ENCODE measurements at places on chromosomes 3 and 15.

DNA sequence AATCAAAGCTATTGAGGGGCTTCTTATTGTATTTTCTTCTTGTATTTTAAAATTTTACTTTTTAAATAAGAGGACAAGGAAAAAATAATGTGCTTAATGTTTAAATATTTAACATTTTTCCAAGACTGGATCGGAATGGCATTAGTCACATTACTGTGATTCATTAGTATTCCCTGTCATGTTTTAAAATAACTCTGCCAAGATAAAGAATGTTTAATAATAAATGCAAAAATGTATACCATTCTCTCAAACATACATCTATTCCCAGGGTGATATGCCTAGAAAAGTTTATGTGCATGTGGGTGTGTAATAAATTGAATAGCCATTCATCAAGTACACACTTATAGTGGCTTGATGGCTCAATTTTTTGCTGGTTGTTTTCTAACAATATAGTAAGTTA is 936.1 kb downstream of the PLOD2 start:
- no peak for DNase-seq

DNA sequence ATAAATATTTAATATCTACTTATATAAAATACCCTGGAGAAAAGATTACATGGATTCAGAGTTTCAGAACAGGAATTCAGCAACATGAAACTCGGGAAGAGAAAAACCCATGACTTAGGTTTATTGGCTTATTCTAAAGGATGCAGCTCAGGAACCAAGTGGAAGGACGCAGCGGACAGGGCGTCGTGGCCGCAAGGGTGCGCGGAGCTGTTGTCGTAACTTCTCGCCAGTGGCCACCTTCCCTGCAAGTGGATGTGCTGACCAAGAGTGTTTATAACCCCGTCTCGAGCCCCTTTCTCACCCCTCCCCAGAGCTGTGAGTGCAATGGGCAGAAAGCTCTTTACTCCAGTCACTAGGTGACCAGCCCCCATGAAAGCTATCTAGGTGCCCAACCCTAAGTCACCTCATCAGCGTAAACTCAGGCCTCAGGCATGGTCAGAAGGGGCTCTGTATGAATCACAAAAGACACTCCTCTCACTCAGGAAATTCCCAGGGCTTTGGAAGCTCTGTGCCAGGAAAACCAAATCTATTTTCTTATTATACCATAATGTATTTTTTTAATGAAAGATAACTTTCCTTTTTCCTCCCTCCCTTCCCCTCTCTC is 77.3 kb downstream of the CHRNA7 start:
- no peak for DNase-seq

DNA sequence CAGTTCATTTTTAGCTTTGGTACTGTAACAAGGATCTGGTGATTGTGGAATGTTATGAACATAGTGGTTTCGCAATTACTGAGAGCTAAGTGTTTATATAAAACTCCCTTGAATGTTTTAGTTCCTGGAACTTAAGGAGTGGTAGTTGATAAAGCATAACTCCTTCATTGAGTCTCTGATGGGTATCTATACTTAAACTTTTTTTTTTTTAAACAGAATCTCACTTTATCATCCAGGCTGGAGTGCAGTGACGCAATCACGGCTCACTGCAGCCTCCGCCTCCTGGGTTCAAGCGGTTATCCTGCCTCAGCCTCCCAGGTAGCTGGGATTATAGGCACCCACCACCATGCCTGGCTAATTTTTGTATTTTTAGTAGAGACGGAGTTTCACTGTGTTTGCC is 11.3 kb downstream of the PRKCI start:
- DNase-seq = no peak

GRCh38 chr3:106276151-106276550 is 407.3 kb upstream of the CBLB start:
- no peak for DNase-seq

- DNase-seq = no peak
Measured at GRCh38 chr3:30586806-30587486, 19.5 kb upstream of the TGFBR2 start.

DNA sequence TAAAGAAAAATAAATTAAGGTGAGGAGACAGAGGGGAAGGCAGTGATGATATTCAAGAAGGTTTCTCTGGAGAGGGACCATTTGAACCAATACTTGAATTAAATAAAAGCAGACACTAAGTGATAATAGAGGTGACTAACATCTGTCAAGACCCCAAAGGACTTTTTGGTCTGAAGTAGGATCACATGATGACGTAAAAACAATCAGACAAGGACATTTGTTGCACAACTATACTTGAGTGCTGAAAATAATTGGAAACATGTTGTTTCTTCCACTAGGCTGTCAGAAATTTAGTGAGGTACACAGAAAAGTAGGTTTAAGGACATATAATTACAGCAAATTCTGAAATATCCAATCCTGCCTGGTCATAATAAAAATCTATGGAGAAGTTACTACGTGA is 179.5 kb downstream of the WNT5A start:
- DNase-seq = no peak

- DNase-seq = no peak
Measured at GRCh38 chr15:78055919-78056713, 21.4 kb downstream of the TBC1D2B start.

DNA sequence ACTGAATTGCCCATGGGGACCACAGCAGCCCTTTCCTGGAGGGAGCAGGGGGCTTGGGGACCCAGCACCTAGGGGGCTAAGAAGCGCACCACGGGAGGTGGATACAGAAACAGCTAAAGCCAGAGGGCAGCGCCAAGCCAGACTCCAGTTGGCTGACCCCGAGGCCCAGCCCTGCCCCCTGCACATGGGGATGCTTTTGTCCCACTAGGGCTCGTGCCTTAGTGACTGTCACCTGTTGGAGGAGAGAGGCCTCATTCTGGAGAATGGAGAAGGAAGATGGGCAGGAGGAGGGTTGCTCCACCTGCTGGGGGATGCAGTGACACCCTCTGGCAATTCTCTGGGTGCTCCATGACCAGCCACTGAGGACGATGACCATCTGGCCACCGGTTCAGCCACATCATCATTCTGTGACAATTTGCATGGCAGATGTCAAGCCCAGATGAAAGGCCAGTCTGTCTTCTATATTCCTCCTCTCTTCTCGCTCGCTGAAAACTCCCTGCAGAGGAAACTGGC is 167.8 kb upstream of the TLE3 start:
- no peak for DNase-seq

GRCh38 chr15:68415501-68416157 is 16.3 kb downstream of the ITGA11 start:
- DNase-seq = no peak

GRCh38 chr15:76024021-76024768 is 12.0 kb upstream of the NRG4 start:
- DNase-seq = no peak

DNA sequence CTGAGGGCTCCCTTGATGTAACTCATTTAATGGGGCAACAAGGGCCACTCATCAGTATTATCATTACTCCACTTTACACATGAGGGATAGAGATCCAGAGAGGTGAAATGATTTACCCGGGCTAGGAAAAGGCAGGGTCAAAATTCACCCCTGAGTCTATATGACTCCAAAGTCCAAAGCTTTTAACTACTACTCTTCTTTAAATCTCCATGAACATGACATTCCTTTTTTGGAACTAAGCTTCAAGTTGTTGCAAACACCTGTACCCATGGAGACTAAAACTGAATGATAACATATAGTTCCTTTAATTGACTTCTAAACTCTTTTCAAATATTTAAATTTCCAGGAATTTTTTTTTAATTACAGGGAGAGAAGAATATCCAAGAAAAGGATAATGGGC is 292.9 kb upstream of the GADL1 start:
- no peak for DNase-seq

DNA sequence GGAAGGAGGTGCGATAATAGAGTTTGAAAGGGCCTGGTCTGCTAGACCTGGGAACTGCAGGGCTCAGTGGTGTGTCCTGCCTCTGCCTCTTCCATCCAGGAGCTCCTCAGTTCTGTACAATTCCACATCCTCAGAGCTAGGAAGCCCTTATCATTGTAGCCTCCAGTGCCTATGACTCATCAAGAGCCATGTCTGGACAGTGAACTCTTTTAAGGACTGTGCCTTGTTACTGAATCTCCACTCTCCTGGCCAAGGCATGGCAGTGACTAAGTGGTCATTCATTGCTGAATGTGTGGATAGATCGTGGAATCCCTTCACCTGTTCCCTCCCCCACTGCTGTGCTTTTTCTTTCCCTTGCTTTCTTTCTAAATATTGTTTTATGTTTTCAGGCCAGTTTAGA is 2.9 kb downstream of the TIMP4 start:
- DNase-seq = no peak

- no peak for DNase-seq
Measured at GRCh38 chr15:48602358-48603122, 43.0 kb downstream of the FBN1 start.

- DNase-seq = no peak
Measured at GRCh38 chr15:43370310-43370974, 401 bp downstream of the ZSCAN29 start.

DNA sequence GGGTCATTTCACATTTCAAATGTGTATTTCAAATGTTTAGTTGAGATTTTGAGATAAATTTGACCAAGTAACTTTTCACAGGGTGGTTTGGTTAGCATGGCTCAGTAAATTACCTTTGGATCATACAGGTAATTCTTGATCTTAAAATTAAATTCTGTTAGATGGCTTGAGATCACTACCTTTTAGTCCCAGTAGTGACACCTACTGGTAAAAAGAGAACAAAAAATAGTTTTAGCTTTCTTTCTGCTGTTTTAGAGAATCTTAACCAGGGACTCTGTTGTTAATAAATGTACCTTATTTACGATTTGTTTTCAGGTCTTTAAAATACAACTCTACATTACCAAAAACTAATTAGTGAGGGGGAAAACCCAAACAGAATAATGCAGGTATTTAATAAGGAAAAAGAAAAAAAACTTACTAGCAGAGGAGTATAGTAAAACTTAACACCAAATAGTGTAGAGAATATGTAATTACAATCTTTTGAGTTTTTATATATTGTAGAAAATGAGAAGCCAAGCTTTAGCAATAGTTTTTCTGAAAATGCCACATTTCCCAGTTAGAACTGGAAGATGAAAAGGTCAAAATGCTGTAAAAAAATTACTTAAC is 620.3 kb upstream of the AGTR1 start:
- DNase-seq = no peak

DNA sequence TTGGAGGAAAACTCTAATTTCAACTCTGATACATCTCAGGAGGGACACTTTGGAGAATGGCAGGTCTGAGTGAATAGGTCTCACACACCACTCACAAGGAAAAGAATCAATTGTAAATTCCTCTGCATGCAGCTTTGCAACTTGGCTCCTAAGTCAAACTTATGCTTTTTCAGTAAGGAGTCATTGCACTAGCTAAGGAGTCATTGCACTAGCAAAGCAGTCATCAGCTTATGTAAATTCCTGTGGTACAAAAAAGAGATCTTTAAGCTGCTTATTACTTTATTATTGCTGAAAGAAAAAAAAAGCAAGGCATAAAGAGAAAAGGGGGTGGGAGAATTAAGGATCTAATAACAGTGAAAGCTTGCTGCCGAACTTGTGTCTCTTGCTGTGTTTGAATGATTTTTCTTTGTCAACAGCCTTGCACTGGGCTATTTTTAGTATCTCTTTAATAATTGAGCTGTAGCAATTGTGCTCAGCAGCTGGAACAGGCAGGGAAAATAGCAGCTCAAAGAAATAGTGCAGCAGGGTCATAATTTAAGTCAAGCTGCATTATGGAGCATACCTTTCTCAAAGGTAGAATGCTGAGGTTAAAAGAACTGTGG is 154.3 kb upstream of the ARPP21 start:
- DNase-seq = no peak

DNA sequence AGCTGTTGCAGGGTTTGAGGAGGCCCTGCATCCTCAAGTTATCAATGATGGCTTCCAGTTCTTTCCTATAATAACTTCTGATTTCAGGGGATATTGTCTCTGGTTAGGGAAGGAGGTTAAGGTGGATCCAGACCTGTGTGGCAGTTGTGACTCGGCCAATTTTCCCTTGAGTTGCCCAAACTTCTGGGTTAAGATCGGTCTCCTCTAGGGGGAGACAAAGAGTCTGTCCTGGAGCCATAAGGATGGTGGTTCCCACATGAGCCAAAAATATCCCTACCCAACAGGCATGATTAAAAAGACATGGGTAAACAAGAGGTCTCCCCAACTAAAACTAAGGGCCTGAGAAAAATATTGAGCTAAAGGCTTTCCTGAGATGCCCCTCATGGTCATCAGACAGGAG is 227.5 kb upstream of the MDFIC2 start:
- no peak for DNase-seq

DNA sequence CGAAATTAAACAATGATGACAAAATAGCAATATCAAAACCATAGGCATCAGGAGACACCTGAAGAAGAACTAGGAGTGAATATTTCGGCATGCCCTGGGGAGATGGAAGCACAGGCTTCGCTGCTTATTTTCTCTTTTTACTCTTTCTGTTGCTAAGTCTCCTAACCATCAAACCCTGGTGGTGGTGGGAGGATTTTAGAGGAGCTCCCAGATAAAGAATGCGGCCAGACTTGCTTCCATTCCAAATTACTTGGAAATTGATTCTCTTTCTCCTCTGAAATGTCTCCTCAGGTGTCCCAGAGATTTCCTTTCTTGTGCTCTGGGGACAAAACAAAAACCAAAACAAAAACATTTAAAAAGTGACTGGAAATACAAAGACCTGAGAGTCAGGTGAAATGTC is 243.0 kb downstream of the KBTBD8 start:
- no peak for DNase-seq

GRCh38 chr3:143278721-143279120 is 159.2 kb downstream of the CHST2 start:
- no peak for DNase-seq

DNA sequence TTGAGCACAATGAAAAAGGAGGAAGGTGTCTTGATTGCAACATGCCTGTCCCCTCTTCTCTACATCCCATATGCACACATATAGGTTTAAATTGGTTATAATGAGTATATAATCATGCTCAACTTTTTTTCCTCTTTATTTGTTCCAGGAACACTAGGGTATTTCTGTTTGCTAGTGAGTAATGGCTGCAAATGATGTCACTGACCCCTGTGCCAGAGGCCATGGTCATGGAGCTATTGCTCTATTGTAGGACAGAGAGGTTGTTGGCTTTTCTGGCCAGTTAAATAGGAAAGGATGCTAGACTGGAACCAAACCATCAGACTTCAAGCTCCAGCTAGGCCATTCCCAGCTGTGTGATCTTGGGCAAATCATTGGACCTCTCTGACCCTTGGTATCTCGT is 9.6 kb downstream of the ARHGEF3 start:
- no peak for DNase-seq

- DNase-seq = no peak
Measured at GRCh38 chr3:57729334-57730045, 26.6 kb upstream of the SLMAP start.

DNA sequence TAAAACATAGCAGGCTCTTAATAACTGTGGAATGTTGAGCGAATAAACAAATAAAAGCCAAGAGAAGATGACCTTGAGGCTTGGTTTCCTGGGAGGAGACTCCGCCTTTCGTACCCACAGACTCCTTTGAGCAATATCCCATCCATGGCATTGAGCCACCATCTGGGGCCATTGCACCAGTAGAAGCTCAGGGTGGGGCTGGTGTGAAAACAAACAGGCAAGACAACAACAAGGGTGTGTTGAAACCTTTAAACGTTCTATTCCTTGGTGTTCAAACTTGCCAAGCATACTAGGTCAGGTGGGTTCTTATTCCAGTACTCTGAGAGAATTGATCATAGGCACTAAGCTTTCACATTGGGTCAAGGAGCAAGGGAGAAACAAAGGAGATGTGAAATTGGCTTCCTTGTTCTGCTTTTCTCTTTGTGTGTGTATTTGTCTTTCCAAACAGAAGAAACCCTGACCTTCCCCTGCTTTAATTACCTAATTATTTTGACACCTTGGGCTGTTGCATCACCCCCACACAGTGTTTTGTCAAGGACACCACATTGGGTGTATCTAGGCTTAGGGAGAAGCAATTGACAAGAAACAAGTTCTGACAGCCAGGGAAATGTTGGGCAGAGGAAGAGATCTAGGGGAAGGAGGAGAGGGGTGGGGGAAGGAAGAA is 105.1 kb upstream of the BCL6 start:
- no peak for DNase-seq

Measured in stimulated activated CD8-positive, alpha-beta memory T cell treated with anti-CD3 and anti-CD28 coated beads, Interleukin-4, amount 100 ng/mL, for 24 hours (primary cell).